Stromal cell of bone marrow (primary cell): ENCODE measurements at places on chromosomes 6 and 20.

DNA sequence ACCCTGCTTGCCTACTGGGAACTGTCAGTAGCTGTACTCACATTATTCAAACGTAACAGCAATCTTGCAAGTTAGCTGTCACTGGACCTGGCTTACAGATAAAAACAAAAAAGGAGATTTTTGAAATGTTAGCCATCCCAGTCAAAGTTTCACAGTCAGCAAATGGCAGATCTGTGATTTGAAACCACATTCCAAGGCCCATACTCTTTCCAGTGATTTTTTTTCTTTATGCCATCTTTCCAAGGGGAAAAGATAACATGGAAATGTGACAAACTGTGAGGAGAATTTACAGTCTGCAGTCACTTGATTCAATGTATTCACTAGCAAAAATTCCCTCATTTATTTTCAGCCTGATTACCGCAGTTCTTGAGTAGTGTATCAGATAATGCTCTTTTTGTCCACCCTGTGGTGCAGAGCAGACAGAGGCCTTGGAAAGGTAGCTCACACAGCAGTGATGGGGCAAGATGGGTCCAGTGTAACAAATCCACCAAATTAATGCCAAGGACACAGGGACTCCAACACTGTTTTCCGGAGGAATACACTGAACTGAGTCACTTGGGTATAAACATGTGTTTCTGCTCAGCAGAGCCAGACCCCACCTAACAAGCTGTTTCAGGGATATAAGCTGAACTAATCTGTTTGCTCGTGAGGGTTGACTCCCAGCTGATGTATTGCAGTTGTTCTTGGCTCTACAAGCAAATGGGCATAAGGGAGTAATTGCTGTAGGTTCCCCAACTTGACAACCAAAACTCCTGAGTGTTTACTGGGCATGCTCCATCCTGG, 49.9 kb upstream of the ADGRF1 start:
- DNase-seq, result no peak

DNA sequence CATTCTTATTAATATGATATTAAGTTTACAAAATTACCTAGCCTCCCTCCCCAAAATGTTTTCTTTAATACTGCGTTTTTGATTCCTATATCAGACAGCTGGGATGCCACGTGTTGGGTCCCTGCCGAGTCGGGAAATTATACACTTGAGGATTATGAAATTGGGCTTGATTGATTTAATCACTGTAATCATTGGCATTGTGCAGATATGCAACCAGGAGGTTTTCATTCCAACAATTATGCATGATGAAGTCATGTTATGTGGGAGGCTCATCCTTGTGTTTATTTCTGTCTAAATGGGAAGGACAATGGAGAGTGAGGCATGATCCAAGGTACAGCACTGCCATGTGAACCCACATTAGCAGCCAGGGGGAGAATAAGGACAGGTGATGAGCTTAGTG, 30.6 kb upstream of the RIPOR2 start:
- DNase-seq, result no peak

GRCh38 chr20:10565191-10565921, 108.4 kb downstream of the JAG1 start:
- peak; percentile 70 for DNase-seq

DNA sequence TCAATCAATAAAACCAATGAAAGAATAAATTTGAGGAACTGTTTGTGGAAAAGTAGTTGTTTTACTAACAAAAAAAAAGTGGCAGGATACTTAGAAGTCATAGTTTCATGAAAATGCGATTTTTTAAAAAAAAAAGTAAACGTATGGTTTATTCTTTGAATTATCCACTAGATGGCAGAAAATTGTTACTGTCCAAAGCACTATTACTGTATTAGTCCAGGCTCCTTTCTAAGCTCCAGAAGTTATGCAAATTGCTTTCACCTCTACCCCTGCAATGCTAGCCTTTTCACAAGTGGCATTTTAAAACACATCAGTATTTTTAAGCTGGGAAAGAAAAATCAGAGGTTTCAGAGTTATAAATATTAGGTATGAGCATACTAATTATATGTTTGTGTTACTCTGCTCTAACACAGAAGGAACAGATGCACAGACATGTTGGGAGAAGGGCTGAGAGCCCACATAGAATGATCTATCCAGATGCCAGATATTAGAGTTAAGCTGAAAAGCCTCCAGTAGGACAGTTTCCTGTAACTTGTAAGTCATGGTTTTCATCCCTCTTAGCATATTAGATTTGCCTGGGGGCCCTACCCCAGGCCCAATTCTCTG, 63.9 kb downstream of the FHL5 start:
- peak; percentile 4 for DNase-seq

GRCh38 chr6:151242420-151242861, 2.7 kb downstream of the AKAP12 start:
- no peak for DNase-seq

DNA sequence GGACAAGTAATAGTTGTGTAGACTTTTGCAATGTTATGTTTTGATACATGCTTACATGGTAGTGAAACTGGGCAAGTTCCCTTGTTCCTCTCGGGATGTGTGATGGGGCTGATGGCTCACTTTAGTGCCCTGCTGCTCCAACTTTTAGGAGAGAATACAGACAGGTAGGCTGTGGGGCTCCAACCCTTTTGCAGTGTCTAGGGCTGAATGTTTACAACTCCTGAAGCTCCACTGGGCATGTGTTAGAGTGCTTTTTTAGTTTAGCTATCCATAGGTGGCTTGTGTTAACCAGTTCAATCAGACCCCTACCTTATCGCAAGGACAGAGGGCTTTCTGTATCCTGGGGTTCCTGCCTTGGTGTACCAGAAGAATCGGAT, 33.8 kb downstream of the SERPINB6 start:
- no peak for DNase-seq

DNA sequence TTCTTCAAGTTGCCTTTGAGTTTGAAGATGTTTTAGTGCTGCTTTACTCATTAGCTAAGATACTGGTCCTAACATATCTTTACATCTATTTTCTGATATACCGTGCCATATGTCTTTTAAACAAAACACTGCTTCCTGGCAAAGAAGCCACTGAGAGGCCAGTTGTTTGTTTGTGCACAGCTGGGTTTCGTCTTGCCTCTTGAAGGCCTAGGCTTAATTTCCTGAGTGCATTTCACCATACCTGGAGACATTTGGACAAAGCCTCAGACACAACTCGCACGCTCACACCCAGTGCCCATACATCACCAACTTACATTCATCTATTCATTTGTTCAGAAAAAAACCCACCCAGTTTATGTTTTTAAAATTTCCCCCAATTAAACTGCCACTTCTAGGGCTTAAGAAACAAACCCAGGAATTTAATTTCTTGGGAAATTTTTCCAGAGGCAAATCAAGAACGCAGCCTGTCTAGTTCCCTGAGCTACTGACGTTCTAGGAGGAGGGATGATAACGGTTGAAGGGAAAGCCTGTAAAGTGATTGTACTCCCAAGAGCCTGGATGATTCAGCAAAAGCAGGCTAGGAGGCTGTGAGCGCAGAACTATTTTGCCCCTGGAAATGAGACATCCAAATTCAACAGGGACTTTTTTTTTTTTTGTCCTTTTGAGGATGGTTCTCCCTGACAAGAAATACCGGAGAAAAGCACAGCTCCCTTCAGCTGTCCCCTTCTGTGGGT, 77.7 kb downstream of the OLIG3 start:
- peak; percentile 84 for DNase-seq

GRCh38 chr6:97438011-97438671, 155.1 kb upstream of the MMS22L start:
- no peak for DNase-seq

DNA sequence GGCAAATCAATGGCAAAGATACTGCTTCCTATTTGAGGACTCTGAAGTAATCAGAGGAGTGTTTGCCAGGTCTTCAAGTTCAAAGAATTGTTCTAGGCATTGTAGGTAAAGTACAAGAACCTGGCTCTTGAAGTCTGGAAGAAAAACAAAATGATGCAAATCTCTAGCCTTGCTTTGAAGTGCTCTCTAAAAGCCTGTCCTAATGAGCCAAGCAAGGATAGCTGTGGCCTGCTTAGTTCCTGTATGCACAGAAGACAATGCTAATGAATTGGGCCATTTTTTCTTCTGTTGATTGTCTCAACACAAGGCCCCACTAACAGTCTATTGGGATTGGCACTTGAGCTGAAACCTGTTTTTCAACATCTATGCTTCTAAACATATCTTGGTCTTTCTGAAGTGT, 165.0 kb upstream of the POU3F2 start:
- DNase-seq, result no peak

GRCh38 chr6:90803956-90804355, 217.1 kb upstream of the MAP3K7 start:
- DNase-seq, result no peak

- DNase-seq, result no peak
Observed at GRCh38 chr6:18261877-18262276, 2.5 kb downstream of the DEK start.

GRCh38 chr20:19478320-19478895, 266.0 kb downstream of the SLC24A3 start:
- no peak for DNase-seq

DNA sequence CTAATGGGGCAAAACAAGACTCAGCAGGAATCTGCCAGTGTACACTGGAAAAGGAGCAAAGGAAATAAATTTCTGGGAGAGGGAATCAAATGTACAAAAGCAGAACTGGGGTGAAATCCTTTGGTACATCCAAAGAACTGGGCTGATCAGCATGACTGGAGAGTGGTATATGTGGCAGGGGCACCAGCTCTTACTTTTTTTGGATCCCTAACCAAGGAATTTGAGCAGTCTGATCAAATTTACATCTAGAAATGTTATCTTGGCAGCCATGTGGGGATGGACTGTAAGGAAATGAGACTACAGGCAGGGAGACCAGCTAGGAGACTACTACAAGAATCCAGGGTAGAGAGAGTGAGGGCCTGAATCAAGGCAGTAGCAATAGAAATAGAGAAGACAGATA, 1.2 kb upstream of the ZSCAN31 start:
- DNase-seq, result no peak

DNA sequence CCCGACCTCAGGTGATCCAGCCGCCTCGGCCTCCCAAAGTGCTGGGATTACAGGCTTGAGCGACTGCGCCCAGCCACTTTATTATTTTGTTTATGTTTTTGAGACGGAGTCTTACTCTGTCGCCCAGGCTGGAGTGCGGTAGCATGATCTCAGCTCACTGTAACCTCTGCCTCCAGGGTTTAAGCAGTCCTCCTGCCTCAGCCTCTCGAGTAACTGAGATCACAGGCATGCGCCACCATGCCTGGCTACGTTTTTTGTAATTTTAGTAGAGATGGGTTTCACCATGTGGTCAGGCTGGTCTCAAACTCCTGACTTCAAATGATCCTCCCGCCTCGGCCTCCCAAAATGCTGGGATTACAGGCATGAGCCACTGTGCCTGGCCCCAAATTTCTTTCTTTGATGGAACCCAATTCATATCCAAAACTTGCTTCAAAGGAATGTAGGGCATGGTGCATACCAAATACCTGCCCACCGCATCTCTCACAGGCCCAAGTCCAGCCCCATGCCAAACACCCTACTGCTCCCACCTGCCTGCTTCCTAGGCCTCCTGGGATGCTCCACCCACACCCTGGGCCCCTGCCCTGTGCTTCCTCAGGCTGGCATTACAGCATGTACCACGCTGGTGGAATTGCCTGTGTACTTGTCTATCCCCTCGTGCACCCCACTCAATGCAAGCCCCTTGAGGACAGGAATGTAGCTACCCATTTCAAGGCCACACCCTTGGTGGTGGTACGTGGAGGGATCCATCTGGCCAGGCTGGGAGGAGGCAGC, 4.9 kb upstream of the HMGA1 start:
- DNase-seq, result no peak

DNA sequence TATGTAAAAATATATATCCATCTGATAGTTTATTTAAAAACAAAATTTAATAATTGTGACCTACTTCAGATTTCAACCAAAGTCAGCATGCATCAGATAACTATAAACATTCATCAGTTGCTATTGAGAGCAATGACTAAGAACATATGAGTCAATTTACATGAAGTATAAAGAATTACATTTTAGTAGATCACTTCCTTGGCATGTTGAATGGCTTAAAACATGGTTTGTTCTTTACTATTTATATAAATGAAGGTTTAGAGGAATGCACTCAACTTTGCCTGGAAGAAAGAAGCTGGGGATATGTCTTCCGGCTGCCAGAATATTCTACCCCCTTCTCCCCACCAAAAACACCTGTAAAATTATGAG, 6.4 kb upstream of the FAM217A start:
- DNase-seq, result peak; percentile 26

GRCh38 chr6:155340464-155341129, 26.3 kb upstream of the TFB1M start:
- peak; percentile 74 for DNase-seq

DNA sequence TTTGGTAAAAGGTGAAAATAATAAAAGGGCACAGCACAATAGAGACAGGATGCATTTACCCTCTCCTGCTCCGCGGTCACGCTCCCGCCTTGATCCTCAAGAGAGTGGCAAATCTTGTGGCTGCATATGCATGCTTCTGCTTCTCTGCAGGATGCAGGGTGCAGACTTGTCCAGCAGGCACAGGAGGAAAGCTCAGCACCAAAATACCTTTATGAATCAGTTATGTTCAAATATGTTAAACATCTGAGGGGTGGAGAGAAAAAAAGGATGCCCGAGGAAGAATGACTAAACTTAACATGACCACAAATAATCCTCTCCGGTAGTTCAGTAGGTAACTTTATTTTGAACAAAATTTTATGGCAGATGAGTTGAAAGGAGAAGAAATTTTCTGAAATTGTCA, 366.1 kb upstream of the SOX4 start:
- DNase-seq, result no peak

GRCh38 chr20:43014206-43014605, 175.5 kb downstream of the PTPRT start:
- DNase-seq, result no peak
